Karpas-422 (cell line): ENCODE measurements at places on chromosomes 5 and 9. TPM values are rescaled to one million over a fixed set of nuclear protein-coding genes. Genes with fewer than 3 reads are reported as not detected.

The MYOZ3 gene
- not detected in 2 replicates for total RNA-seq

The GRXCR2 gene
- total RNA-seq, result not detected in 2 replicates

DNA sequence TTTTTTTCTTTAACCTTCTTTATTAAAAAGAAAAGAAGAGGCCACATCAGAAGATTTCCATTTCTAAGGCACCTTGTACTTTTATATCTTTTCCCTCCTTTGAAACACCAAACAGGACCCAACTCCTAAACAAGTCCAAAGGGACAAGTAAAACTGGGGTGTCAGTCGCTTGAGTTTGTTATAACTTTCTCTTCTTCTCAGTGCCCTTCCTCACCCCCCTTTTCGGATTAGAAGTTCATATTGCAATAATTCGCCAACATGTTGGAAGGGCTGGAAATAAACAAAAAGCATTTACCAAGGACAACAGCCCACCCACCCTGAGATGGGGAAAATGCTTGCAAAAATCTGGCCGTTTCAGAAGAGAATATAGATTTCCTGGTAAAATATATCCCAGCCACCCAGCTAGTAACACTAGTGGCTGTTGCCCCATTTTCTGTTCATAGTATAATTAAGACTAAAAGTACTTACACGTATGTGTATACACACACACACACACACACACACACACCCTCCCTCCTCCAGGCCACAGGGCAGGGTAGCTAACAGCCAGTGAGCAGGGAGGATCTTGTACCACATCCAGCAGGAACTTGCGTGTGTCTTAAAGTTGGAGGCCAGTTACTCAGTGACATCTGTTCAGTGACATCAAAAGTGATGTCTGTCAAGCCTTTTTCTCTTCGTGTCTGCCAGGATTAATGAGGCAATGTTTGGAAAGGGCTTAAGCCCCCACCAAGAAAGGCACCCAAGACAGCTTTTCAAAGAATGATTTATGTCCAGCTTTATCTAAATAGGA lies 149.1 kb upstream of the KLF4 start:
- no peak for DNase-seq

DNA sequence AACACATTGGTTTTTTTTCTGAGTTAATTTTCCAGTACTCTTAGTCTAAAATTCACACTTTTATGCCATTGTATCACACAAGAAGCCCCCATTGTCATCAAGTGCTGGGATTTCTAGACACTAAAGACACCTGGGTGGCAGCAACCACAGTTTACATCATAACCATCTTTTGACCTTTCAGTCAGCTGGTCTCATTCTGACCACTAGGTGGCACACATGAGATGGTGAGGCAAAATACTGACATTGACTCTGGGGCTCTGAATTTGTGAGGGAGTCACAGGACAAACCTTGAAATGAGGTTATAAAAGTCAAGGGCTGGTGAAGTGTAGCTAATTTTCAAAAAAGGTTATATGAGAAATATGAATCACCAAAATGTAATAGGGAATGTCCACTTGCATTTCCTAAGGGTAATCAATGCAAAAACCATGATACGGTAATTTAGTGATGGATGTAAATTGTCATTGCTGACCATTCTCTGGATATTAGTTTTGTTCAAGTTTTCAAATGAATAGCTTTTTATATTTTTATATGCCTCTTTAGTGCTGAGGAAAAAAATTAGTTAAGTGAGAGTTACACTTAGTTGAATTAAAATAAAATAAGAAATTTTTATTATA lies 229.4 kb downstream of the DMAC1 start:
- DNase-seq, result peak; percentile 88

The SPEF2 gene
- not detected in 2 replicates for total RNA-seq

GRCh38 chr5:8730194-8730593 lies 815.7 kb downstream of the SEMA5A start:
- DNase-seq, result no peak

DNA sequence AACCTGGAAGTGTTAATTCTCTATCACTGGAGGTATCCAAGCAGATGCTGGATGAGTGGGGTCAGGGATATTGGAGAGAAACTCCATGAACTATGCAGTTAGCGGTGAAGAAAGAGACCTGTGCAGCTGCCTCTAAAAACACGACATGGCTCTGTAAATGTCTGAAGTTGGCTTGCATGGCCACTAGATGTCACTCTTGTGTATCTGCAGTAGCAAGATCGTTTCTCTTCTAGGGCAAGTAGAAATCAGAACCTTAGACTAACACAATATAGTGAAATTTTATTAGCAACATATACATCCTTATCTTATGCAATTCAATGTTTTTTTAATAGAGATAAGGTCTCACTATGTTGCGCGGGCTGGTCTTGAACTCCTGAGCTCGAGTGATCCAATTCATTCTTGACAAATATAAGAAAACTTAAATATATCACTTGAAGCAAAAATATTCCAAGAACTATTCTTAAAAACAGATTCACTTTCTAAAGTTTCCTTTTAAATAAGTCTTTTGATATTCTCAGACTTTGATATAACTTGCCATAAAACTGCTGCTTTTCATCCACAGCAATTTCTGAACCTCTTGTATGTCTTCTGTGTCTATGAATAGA lies 2.9 kb downstream of the OR2S2 start:
- DNase-seq, result peak; percentile 86

GRCh38 chr5:130206686-130207085 lies 302.4 kb downstream of the CHSY3 start:
- DNase-seq, result no peak

DNA sequence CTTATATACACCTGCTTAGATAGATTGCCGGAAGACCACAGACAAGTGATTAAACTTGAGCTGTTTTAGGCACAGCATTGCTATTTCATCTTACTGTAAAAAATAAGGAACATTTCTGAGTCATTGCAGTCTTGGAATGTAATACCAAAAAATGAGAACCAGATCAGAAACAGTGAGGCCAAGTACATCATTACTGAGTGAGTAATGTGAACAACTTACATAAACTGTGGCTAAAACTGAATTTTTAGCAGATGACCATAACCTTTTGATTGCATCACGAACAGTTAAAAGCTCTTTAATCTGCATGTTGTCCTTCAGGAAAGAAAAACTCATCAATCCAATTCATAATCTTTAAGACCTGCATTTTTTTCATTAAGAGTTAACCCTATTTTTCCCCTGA lies 157.1 kb upstream of the FGF10 start:
- DNase-seq, result no peak

The ARSB gene
- 3.1 and 10.8 TPM in 2 replicates for total RNA-seq

The PHYKPL gene
- total RNA-seq, result 116 and 118 TPM in 2 replicates

- no peak for DNase-seq
Measured at GRCh38 chr5:133612249-133612860, at the start of gene FSTL4. Gene FSTL4 (minus strand): TSS chr5:133612541.

- no peak for DNase-seq
Measured at GRCh38 chr5:95969651-95970358, 8.2 kb upstream of the ELL2 start.

The EIF4EBP3 gene
- total RNA-seq, result 7.3 and 12.2 TPM in 2 replicates

The PCDH1 gene
- total RNA-seq, result not detected in 2 replicates

The SLC6A3 gene
- total RNA-seq, result not detected in 2 replicates

The STKLD1 gene
- total RNA-seq, result 0.93 and 0.97 TPM in 2 replicates

- DNase-seq, result no peak
Measured at GRCh38 chr9:112489039-112489546, 2.5 kb downstream of the KIAA1958 start.

GRCh38 chr5:160039810-160040470 lies 31.0 kb downstream of the TTC1 start:
- DNase-seq, result no peak

DNA sequence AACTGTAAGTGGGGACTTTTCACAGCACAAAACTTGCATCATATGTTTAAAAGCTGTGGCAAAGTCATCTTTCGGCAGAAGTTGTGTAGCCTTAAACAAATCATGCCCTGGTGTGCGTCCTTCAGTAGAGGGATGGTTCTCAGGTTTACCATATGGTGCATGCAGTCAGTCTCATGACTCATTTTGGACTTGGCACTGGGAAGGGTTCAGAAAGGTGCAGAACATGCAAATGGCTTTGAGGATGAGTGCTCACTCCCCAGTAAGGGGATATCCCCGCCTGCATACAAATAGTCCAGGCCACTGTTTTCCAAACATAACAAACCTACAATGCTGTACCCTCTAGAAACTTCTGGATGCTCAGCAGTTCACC lies 260.3 kb downstream of the NDUFS4 start:
- DNase-seq, result no peak

GRCh38 chr5:51518607-51519006 lies 135.4 kb downstream of the ISL1 start:
- DNase-seq, result no peak

DNA sequence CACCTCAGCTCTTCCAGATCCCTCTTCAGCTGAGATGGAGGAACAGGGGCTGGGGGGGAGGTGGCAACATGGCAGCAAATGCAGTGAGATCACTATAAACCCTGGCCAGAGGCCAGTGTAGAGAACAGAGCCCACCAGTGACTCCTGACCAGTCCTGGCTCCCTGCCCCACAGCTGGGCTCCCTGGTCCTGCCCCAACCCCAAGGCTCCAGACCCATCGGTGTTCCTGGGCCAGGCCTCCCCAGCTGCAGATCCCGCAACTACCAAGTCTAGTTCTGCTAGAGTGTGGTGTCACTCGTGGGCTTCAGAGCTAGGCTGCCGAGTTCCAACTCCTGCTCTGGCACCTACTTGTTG lies 16.8 kb downstream of the AKNA start:
- DNase-seq, result no peak

GRCh38 chr5:111454198-111454622 lies 58.1 kb downstream of the STARD4 start:
- no peak for DNase-seq

The GLDC gene
- total RNA-seq, result not detected in 2 replicates

DNA sequence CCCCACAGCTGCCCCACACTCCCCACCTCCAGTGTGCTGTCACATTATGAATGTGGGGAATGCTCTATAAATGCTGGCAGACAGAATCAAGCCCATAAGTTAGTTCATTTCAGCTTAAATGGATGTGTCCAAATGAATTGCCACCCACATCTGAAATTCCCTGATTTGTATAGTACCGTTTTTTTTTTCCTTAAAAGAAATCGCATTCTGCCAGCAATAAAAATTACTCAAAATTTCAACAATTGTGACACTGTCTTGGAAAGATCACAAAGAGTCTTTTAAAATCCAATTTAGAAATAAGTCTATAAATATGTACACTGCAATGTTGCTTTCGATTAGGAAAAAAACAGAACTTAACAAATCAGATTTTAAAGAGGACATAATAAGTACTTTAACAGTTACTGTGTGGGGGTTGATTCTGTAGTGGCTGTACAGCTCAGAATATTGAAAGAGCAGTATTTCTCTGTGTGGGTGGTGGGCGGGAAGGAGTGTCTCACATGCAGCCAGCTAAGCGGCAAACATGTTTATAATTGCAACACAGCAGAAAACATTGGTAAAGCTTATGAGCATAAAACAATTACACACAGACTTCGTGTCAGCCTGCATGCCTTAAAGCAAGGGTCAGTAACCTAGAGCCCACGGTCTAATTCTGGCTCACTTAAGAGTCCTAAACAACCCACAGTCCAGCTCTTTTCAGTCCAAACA lies 24.9 kb upstream of the CSNK1G3 start:
- no peak for DNase-seq
